NCI-H82 (cell line): ENCODE measurements at places on chromosomes 6 and 20.
A peak's percentile ranks its signal among the peaks of the same experiment; 100 is the strongest.

DNA sequence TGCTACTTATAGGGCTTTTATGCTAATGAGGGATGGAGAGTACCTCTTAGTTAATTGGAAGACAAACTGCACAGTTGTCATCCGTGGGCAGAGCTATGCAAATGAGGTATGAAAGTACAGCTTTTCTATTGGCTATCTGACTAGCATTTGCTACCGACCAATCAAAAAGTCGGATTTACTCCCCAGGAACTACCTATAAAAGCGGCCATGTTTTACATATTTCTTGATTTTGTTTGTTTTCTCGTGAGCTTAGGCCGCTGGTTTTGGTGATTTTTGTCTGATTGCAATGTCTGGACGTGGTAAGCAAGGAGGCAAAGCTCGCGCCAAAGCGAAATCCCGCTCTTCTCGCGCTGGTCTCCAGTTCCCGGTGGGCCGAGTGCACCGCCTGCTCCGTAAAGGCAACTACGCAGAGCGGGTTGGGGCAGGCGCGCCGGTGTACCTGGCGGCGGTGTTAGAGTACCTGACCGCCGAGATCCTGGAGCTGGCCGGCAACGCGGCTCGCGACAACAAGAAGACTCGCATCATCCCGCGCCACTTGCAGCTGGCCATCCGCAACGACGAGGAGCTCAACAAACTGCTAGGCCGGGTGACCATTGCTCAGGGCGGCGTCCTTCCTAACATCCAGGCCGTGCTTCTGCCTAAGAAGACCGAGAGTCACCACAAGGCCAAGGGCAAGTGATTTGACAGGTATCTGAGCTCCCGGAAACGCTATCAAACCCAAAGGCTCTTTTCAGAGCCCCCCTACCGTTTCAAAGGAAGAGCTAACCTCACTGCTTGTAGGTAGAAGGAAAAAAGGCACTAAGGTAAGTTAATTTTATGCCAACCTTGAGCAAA, 36.9 kb downstream of the HFE start:
- DNase-seq: peak; percentile 99

DNA sequence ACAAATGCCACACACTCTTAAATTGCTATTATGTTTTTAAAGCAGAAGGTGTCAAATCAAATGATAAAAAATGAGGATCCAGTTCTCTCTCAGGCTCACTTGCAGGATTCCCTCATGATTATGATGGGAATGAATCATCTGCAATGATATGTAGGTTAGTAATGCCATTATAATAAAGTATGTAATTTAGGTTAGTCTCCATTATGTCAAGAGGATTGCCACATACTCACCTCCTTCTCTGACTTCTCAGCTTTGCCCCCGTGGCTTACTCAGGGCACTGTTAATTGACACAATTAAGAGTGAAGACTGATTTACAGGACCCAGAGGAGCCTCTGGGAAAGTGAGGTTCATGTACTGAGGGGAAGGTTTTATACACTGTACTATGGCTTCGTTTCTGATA, 591.7 kb upstream of the NRSN1 start:
- DNase-seq: no peak

DNA sequence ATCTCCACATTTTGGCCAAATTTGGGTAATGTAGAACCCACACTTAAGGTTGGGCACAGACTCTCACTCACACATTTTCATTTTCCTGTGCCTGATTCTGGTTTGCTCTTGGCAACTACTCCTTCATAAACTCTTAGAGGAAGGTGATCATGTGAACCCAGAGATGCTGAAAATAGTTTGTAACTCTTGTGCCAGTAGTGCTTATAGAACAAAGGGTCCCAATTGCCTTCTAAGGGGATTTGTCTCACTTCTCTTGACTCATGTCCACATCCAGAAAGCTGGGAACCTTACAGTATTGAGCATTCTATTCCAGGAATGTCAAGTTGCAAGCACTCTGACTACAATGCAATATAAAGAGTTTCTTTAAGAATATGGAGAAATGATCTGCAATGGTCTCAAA, 62.0 kb upstream of the TASP1 start:
- DNase-seq: no peak

- no peak for DNase-seq
Observed at GRCh38 chr6:32462609-32463008, 22.9 kb downstream of the HLA-DRA start.

GRCh38 chr6:82072121-82072521, 175.4 kb downstream of the IBTK start:
- DNase-seq: peak; percentile 44

DNA sequence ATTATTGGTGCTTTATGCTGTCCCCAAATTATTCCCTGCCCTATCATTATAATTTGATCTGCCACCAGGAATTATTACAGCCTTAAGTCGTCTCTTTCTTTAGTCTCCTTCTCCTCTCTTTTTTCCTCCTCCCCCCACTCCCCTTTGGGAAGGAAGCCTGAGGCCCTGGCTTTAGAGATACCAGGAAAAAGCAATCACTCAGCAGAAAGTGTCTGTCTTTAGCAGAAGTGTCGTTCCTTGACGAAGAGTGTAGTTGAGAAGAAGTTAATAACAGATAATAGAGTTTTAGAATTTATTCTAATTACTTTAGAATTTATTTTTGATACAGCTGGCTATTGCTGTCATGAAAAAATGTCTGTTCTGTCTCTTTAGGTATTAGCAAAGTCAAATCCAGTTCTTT, 16.5 kb downstream of the LIN28B start:
- no peak for DNase-seq

DNA sequence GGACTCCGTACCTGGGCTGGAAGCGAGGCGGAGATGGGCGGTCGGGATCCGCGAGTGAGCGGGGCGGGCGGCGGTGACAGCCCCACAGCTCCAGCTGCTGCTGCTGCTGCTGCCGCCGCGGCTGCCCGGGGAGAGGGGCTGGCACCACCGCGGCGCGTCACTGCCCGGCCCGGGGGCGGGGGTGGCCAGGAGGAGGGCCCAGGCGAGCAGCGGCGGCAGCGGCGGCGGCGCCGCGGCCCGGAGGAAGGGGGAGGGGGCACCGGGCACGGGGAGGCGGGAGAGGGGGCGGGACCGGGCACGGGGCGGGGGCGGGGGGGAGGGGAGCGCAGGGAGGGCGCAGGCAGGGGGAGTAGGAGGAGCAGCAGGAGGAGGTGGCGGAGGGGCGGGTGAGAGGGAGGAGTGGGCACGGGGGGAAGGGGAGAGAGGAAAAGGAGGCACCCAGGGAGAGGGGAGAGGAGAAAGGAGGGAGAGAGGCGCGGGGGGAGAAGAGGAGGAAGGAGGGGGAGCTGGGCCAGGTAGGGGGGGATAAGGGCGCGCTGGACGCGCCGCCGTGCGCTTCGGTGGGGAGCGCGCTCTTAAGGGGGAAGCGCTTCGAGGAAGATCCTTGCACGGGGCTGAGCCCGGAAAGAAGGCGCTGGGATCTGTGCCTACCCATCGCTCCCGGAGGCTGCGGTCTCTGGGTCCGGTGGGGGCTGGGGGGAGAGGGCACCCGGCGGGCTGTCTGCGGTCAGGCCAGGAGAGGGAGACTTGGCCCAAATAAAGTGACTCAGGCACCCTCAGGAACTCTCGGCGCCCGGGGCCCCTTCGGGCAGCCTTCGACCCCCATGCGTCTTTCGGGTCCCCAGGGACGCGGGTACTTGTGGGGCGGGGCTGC, 101.5 kb downstream of the NOL4L start:
- peak; percentile 98 for DNase-seq

DNA sequence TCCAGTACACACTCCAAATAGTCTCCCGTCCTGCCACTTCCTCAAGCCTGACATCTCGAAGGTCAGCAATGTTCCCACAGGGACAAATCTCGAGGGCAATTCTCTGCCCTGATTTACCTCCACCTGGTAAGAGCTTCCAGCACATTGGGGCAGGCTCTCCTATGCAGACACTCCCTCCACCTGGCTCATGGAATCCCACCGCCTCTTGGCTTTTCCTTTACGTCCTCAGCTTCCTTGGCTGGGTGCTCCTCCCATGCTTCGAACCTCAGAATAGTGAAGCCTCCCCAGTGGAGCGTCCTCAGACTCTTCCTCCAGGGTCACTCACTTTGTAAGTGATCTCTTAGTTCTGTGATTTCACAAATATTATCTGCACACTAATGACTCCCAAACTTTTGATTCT, 205.2 kb upstream of the ECI2 start:
- DNase-seq: no peak

- DNase-seq: no peak
Observed at GRCh38 chr20:63241272-63241671, 5.6 kb downstream of the BIRC7 start.
